Activated gamma-delta T cell (primary cell): ENCODE measurements at places on chromosomes 16 and 17.

GRCh38 chr17:6276711-6277110 lies 158.2 kb downstream of the AIPL1 start:
- no peak for DNase-seq

DNA sequence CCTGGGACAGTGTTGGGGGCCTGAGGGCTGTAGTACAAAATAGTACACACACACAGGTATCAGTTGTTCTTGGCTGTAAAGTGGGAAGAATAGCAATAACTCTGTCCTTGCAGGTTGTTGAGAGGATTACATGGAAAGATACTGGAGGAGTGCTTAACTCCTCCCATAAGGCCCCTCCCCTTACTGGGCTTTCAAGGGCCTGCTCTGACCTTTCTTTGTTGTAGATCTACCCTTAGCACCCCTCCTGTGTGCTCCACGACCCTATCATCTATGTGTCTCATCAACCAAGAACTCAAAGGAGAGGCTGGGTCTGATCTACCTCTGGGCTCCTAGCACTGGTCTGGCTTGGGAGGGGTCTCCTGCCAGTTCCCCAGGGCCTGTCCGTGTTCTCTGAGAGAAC lies 8.3 kb upstream of the EDC4 start:
- no peak for DNase-seq

DNA sequence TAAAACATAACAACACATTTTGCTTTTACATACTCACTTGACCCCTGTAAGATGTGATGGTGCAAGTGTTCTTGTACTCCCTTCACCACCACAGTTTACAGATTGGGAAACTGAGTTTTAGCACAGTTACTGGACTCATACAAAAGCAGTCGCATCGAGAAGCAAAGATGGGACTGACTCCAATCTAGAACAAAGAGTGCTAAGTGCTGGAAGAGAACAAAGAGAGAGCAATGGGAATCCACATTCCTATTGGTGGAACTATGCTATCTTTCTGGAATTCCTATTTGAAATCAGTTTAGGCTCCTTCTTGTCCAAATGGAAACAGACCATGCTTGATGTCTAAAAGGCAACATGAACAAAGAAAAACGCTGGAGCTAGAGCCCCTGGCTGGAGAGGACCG lies 9.1 kb downstream of the TOM1L2 start:
- no peak for DNase-seq

GRCh38 chr16:74756203-74756602 lies 18.4 kb downstream of the FA2H start:
- no peak for DNase-seq

DNA sequence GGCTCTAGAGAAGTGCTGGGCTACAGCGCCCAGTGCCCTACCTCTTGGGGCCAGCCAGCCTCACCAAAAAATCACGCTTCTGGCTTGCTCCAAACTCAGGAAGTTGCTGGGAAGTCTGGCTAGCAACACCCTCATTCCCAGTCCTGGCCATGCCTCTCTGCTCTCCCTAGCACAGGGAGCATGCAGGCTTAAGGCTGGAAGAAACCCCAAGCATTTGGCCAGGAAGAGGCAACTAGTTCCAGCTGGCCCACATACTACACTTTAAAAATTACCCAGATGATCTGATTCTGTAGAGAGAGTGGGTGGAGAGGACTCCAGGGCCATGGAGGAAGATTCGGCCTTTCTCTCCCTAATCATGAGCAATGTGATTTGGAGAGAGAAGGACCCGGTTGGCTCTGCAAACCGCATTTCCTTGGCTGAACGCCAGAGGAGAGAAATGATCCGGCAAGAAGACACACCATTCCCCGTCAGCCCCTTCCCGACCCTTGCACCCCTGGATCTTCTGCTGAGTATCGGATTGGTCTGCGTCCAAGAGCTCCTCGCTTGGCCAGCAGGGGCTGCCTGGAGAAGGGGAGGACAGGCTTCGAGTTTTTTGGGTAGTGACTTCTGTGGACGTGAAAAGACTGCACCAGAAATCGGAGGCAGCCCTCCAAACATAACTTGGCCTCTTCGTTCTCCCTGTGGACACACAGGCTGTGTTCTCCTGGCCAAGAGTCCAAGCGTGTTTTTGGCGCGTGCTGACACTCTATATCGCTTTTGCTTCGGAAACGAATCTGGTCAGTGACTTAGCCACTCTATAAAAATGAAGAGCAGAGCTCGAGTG lies 406.3 kb downstream of the WWOX start:
- DNase-seq, result no peak

DNA sequence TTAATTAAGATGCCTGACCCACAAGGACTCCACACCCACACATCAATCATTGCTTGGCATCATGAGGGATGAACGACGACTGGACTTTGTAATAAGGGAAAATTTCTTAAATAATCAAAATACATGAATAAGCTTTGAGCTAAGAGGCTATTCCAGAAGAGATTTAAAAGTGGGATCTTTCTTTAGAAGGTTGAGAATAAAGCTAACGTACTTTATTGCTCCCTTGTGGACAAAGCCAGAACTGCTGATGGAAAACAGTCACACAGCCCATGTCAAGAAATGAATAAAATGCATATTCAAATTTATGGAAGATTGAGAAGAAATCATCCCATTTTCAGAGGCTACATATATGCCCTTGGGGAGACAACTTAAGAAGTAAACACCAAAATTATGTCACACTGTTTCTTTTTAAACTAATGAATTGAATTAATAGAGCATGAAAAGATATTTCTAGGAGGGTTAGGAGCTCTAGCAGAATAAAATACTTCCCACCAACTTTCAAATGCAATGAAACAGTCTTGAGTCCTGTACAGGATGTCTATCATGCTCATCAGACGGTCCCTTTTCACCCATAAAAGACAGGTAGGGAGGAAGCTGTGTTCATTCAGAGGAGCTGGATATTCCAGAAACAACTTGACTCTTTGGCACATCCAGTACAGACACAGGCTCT lies 60.2 kb upstream of the PHOSPHO1 start:
- no peak for DNase-seq

DNA sequence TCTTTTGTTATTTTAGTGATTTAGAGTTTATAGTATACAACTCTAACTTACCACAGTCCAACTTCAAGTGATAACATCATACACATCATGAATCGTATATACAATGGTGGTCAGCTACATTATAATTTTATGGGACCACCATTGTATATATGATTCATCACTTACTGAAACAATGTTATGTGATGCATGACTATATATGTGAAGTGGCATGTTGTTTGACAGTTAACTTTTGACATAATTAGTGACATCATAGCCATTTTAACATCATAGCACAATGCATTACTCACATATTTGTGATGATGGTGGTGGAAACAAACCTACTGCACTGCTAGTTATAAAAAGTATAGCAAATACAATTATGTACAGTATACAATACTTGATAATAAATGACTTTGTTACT lies 21.9 kb downstream of the DYNLL2 start:
- no peak for DNase-seq

DNA sequence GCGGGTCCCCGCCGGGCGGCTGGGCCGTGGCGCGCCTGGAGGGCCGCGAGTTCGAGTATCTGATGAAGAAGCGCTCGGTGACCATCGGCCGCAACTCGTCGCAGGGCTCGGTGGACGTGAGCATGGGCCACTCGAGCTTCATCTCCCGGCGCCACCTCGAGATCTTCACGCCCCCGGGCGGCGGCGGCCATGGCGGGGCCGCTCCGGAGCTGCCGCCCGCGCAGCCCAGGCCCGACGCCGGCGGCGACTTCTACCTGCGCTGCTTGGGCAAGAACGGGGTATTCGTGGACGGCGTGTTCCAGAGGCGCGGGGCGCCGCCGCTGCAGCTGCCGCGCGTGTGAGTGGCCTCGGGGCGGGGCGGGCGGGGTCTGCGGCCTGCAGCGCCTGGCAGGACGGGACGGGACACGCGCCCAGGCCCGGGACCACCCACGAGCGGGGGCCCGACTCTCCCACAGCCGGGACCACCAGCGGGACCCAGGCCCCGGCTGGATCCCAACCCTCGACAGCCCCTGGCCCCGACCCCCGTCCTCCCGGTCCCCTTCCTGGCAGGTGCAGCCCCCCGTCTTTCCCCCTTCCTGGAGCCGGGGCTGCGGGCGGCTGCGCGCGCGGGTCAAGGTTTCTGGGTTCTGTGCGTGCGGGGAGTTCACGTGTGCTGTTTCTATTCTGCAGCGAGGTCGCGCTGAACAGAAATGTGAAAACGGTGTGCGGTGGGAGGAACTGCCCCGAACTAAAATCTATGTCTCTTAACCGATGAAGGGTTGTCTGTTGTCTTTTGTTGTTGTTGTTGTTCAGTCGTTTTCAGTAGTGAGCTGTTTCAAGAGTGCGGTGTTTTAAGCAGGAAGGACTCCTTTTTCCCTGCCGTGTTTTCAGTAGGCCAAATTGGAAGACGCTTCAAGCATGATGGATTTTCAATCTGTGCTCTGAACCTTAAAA lies 705 bp downstream of the FOXK2 start:
- no peak for DNase-seq

DNA sequence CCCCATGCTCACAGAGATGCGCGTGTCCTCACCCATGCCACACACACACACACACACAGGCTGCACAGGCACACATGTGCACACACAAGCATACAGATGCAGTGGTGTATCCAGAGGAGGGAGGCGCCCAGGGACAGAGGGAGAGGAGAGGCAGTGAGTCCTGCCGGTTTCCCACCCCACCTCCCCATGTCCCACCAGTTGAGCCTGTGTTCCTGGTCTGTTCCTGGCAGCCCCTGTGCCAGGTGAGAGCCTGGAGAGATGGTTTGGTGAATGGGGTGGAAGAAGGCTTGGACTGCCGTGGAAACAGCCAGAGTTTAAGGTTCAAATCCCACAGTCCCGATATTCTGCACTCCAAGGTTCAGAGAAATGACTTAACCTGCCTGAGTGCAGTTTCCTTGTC lies 10.2 kb upstream of the FADS6 start:
- no peak for DNase-seq

GRCh38 chr17:41731836-41732235 lies 2.6 kb downstream of the HAP1 start:
- no peak for DNase-seq
